Tibial nerve (tissue), 4 donors: ENCODE measurements at places on chromosomes 3 and 15. TPM values are rescaled to one million over a fixed set of nuclear protein-coding genes. Genes with fewer than 3 reads are reported as not detected.

DNA sequence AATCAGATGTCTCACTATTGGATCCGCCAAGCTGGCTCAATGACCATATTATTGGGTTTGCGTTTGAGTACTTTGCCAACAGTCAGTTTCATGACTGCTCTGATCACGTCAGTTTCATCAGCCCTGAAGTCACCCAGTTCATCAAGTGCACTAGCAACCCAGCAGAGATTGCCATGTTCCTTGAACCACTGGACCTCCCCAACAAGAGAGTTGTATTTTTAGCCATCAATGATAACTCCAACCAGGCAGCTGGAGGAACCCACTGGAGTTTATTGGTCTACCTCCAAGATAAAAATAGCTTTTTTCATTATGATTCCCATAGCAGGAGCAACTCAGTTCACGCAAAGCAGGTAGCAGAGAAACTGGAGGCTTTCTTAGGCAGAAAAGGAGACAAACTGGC, 21.5 kb downstream of the SENP8 start:
- H3K27ac ChIP-seq = no peak overlapping the region
- no peak for DNase-seq
- no peaks in the 10 kb centered on the region for H3K27me3 ChIP-seq
- H3K4me1 ChIP-seq = no peaks in the 10 kb centered on the region
- no peaks in the 10 kb centered on the region for H3K36me3 ChIP-seq
- H3K4me3 ChIP-seq = no peak overlapping the region

GP9 gene
- total RNA-seq = not detected

SLC28A1 gene
- not detected for total RNA-seq

DNA sequence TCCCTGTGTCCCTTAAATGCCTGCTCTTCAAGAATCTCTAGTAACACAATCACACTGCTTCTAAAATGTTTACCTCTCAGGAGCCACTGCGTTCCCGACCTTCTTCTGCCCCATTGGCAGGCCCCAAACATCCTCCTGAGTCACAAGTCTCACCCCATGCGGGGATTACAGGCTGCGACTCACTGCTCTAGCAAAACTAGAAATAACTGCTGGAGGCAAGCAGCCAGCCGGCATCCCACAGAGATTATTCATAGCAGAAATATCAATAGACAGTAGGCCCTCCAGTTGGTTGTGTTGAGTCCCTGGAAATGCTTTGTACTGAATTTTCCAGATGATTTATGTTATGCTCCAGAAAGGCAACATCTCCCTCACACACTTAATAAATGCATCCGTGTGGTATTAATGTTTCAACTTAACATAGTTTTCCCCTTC, 64.8 kb downstream of the RFTN1 start:
- no peaks in the 10 kb centered on the region for H3K36me3 ChIP-seq
- peak; percentile 48 for DNase-seq
- H3K27ac ChIP-seq = peak overlapping the region; percentile 74
- no peak overlapping the region for H3K4me3 ChIP-seq
- H3K4me1 ChIP-seq = no peaks in the 10 kb centered on the region

MAN2C1 gene
- 781 TPM for total RNA-seq

DNA sequence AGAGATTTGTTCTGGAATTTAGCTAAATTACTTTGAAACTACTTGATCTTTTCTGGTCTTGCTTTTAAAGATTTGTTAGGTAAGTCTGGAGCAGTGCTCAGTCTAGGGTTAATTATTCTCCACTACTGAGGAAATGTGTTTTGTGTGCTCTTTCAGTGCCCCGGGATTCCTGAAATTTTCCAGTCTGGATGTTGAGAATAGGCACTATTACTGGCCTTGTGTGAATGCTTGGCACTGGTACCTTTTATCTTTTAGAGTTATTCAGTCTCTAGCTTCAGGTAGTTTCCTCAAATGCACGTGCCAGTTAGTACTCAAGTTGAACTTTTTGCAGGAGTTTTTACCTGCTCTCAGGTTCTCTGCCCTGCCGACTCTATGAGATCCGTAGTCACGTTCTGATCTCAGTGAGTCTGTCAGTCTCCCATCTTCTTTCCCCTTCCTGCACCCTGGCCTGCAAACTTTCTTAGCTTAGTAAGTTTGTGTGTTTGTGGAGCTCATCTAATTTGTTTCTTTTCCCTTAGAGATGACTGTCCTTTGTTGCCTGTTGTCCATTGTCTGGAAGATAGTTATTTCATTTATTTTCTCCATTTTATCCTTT, 39.5 kb downstream of the TCF12 start:
- H3K4me3 ChIP-seq = no peak overlapping the region
- no peak for DNase-seq
- no peaks in the 10 kb centered on the region for H3K4me1 ChIP-seq
- H3K27ac ChIP-seq = no peak overlapping the region
- no peaks in the 10 kb centered on the region for H3K27me3 ChIP-seq

GRCh38 chr15:44532689-44533088, 4.3 kb upstream of the EIF3J start:
- H3K36me3 ChIP-seq = no peaks in the 10 kb centered on the region
- H3K27ac ChIP-seq = no peak overlapping the region
- H3K27me3 ChIP-seq = no peaks in the 10 kb centered on the region
- H3K4me3 ChIP-seq = no peak overlapping the region
- no peak for DNase-seq

DNA sequence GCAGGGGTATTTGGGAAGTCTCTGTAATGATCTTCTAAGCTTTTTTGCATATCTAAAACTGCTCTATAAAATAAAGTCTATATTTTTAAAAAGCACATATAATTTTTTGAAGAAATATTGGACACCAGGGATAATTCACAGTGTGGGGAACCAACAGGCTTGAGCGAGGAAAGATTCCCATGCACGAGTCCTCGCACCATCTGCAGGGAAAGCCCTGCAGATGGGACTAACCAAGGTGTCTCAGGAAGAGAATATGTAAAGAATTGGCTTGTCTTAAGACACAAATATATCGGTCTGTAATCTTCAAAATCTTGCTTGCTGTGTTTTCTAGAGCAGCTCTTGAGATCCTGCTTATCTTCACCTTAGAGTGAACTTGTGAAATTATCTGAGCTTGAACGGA, 77.2 kb upstream of the SEMA6D start:
- H3K4me3 ChIP-seq = no peak overlapping the region
- no peaks in the 10 kb centered on the region for H3K36me3 ChIP-seq
- no peak for DNase-seq

DNA sequence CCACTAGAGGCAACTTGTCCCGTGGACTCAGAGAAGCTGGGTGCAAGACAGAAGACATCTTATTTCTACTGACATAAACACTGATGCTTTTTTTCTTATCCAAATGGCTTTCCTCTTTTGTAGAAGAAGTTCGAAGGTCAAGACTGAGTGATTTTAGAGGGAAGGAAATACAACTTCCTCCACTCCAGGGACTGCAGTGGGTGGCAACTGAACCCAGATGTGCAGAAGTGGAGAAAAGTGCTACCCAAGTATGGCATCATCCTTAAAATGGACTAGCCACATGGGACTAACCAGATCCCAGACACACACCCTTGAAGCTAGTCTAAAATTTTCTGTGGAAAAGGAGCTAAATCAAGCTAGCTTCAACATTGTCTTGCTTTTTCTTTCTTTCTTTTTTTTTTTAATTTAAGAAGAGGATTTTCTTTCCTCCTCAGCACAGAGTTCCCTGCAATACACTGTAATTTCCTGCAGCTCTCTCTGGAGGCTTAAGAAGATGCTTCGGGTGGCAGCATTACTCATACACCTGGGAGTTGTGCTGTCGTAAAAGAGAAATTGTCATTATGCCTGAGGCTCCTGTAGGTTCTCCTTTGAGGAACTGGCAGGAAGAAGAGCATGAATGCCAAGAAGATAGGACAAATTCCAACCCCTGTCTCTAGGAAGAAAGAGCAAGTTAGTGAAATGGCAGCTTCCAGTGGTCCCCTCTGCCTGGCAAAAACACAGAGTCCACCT, 3.8 kb upstream of the FRMD4B start:
- no peak overlapping the region for H3K4me3 ChIP-seq
- no peak overlapping the region for H3K27ac ChIP-seq
- H3K27me3 ChIP-seq = no peaks in the 10 kb centered on the region
- no peak for DNase-seq
- H3K36me3 ChIP-seq = no peaks in the 10 kb centered on the region

DNA sequence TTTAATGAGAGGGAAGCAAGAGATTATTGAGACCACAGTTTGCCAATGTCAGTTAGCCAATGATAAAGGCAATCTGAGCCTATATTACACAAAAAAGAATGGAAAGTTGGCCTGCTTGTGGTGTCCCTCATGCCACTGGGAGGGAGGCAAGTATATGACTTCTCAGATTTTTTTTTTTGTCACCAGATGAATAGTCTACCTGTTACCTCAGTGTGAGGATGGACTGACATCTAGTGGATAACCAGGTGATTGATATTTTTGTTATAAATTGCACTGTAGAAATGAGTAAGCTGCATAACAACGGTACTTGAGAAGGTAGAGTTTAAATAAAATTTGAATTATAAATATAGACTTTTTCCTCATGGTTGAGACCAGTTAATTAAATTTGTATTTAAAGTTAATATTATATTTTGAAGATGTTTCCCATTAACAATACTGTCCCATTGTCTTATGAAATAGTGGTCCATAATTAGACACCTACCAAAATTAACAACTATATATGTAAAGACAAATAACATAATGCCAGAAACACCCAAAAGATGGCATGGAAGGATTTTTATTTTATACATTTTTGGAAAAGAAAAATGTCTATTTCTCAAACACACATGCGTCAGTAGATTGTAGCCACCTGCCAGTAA, 237.8 kb upstream of the GADL1 start:
- no peak for DNase-seq
- no peaks in the 10 kb centered on the region for H3K27me3 ChIP-seq
- H3K4me1 ChIP-seq = no peaks in the 10 kb centered on the region
- H3K4me3 ChIP-seq = no peak overlapping the region
- H3K36me3 ChIP-seq = no peaks in the 10 kb centered on the region

DNA sequence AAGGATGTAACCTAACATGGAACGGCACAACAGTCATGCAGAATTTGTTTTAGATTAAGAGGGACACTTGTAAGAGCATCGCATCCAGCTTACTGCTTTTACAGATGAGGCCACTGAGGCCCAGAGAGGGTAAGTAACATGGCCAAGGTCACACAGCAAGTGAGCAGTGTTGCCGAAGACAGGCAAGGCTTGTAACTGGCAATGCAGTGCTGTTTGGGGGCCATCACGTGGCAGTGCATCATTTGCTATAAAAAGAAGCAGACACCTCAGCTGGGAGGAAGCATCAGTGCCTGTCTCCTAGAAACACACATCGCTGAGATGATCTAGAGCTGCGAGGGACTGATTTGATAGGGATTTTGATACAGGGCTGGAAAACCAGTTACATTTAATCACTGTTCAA, 108.2 kb upstream of the PROK2 start:
- no peaks in the 10 kb centered on the region for H3K36me3 ChIP-seq
- no peak overlapping the region for H3K4me3 ChIP-seq
- DNase-seq = no peak
- no peaks in the 10 kb centered on the region for H3K27me3 ChIP-seq

- H3K27me3 ChIP-seq = no peaks in the 10 kb centered on the region
- H3K36me3 ChIP-seq = no peaks in the 10 kb centered on the region
- no peak overlapping the region for H3K27ac ChIP-seq
- no peak overlapping the region for H3K4me3 ChIP-seq
- no peaks in the 10 kb centered on the region for H3K4me1 ChIP-seq
Observed at GRCh38 chr3:167305340-167305890, 74.7 kb downstream of the ZBBX start.

GRCh38 chr3:48835650-48836366, 11.9 kb downstream of the PRKAR2A start:
- no peak overlapping the region for H3K4me3 ChIP-seq
- H3K4me1 ChIP-seq = peaks cover 17% of the 10 kb centered on the region
- DNase-seq = no peak

GRCh38 chr3:56782906-56783305, 18.8 kb downstream of the ARHGEF3 start:
- no peaks in the 10 kb centered on the region for H3K27me3 ChIP-seq
- H3K27ac ChIP-seq = peak overlapping the region; percentile 49
- DNase-seq = no peak
- H3K4me1 ChIP-seq = peaks cover 15% of the 10 kb centered on the region
- no peak overlapping the region for H3K4me3 ChIP-seq

GRCh38 chr3:149592758-149593240, 65.0 kb downstream of the WWTR1 start:
- peaks cover 6% of the 10 kb centered on the region for H3K4me1 ChIP-seq
- no peak for DNase-seq
- H3K36me3 ChIP-seq = no peaks in the 10 kb centered on the region
- no peaks in the 10 kb centered on the region for H3K27me3 ChIP-seq
- peak overlapping the region; percentile 44 for H3K27ac ChIP-seq

DNA sequence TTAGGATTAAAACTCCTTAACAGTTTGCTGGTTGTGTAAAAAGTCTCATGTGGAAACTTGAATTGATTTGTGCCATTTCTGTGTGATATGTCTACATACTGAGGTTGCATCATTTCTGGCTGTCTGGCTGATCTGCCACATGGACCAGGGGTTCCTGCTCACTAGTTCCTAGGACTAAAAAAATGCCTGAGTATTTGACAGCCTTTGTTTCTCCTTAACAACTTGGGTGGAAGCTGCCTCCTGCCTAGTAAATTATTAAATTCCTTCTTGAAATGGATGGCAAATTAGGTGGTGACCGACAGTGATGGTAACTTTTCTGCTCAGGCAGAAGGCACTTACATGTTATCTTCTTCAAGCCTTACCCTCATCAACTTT, 226.9 kb upstream of the MRPL3 start:
- H3K4me3 ChIP-seq = no peak overlapping the region
- no peaks in the 10 kb centered on the region for H3K36me3 ChIP-seq
- no peaks in the 10 kb centered on the region for H3K4me1 ChIP-seq
- H3K27me3 ChIP-seq = no peaks in the 10 kb centered on the region
- no peak for DNase-seq

GRCh38 chr3:33711100-33711499, 7.0 kb downstream of the CLASP2 start:
- H3K4me3 ChIP-seq = no peak overlapping the region
- DNase-seq = no peak
- no peak overlapping the region for H3K27ac ChIP-seq
- no peaks in the 10 kb centered on the region for H3K27me3 ChIP-seq
- peaks cover 8% of the 10 kb centered on the region for H3K4me1 ChIP-seq
- no peaks in the 10 kb centered on the region for H3K36me3 ChIP-seq

GRCh38 chr15:28955160-28955992, 69.6 kb downstream of the APBA2 start:
- H3K4me1 ChIP-seq = no peaks in the 10 kb centered on the region
- no peaks in the 10 kb centered on the region for H3K36me3 ChIP-seq
- DNase-seq = no peak

GRCh38 chr3:14532691-14533456, 7.3 kb downstream of the GRIP2 start:
- H3K4me1 ChIP-seq = no peaks in the 10 kb centered on the region
- no peaks in the 10 kb centered on the region for H3K27me3 ChIP-seq
- H3K36me3 ChIP-seq = no peaks in the 10 kb centered on the region

- no peak for DNase-seq
- H3K27ac ChIP-seq = peak overlapping the region; percentile 36
- no peak overlapping the region for H3K4me3 ChIP-seq
- H3K36me3 ChIP-seq = no peaks in the 10 kb centered on the region
- no peaks in the 10 kb centered on the region for H3K4me1 ChIP-seq
- no peaks in the 10 kb centered on the region for H3K27me3 ChIP-seq
Observed at GRCh38 chr3:112769286-112769978, 77.2 kb downstream of the CD200R1L start.

GPR87 gene
- total RNA-seq = not detected

- H3K36me3 ChIP-seq = no peaks in the 10 kb centered on the region
- H3K27me3 ChIP-seq = no peaks in the 10 kb centered on the region
- H3K27ac ChIP-seq = no peak overlapping the region
- DNase-seq = no peak
- H3K4me3 ChIP-seq = no peak overlapping the region
Observed at GRCh38 chr15:101537483-101538080, 48.1 kb upstream of the PCSK6 start.
